ENCODE measurements at places on chromosomes 1 and 21.
A peak's percentile ranks its signal among the peaks of the same experiment; 100 is the strongest.

DNA sequence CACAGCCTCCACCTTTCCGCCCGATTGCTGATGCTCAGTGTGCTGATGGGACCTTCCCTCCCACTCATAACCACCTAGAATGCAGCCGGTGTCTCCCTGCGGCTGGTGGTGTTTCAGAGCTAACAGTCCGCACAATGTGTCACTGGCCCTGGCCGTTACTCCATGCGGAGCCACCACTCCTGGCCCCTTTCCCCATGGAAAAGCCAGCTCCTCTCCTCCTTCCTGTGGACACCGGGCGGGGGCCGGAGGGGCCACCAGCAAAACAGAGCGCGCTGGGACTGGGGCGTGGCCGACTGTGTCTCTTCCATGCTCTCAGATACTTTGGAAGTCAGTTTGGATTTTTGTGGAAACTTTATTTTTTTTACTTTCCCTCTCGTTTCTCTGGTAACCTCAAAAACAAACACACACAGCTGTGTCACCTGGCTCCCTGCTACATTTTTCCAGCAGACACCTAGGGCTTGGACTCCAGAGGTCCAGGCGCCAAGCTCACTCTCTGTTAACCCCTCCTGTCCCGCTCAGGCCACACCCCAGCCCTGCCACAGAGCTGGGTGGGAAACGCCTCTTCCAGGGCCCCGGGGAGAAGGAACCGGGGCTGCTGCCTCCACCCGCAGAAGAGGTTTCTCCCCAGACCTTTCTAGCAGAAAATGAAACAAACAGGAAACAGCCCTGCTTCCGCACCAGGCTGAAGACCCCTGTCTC is 32.5 kb upstream of the COL6A2 start:
- no peak for DNase-seq

DNA sequence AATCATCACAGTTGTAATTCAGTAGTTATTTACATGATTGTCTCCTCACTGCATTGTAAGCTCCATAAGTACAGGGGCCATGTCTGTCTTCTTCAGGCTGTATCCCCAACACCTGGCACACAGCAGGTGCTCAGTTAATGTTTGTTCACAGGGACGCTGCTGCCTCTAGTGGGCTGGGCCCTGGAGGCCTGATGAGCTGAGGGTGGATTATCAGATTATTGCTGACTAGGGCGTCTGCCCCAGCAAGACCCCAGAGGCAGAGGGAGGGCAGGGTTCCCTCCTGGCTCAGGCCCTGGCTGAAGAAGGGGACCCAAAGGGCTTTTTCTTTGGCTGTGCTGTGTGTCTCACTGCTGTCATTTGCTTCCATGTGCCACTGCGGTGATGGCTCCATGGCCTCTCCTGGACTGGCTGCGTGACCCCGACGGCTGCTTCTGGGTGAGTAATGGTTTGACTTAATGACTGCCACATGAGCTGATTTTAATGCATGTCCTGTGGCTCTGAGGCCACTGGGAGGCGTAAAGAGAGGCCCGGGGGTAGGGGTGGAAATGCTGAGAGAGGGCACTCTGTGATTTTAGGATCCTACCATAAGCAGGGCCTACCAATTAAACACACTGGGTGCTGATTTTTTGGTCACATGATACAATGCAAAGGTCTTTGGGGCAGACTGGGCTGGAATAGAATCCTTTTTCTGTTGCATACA is 20.8 kb upstream of the EPB41 start:
- DNase-seq, result no peak

- DNase-seq, result no peak
Observed at GRCh38 chr1:207837673-207838072, 73.3 kb downstream of the CD34 start.

- no peak for DNase-seq
Observed at GRCh38 chr1:19220991-19221390, 10.9 kb upstream of the UBR4 start.

GRCh38 chr1:193411215-193411614 is 224.8 kb upstream of the B3GALT2 start:
- no peak for DNase-seq

- no peak for DNase-seq
Observed at GRCh38 chr1:187226396-187226795, 397.6 kb downstream of the PLA2G4A start.

- no peak for DNase-seq
Observed at GRCh38 chr1:117612517-117613248, 6.8 kb downstream of the TENT5C start.

- DNase-seq, result no peak
Observed at GRCh38 chr1:65668368-65668767, 124.3 kb upstream of the PDE4B start.

DNA sequence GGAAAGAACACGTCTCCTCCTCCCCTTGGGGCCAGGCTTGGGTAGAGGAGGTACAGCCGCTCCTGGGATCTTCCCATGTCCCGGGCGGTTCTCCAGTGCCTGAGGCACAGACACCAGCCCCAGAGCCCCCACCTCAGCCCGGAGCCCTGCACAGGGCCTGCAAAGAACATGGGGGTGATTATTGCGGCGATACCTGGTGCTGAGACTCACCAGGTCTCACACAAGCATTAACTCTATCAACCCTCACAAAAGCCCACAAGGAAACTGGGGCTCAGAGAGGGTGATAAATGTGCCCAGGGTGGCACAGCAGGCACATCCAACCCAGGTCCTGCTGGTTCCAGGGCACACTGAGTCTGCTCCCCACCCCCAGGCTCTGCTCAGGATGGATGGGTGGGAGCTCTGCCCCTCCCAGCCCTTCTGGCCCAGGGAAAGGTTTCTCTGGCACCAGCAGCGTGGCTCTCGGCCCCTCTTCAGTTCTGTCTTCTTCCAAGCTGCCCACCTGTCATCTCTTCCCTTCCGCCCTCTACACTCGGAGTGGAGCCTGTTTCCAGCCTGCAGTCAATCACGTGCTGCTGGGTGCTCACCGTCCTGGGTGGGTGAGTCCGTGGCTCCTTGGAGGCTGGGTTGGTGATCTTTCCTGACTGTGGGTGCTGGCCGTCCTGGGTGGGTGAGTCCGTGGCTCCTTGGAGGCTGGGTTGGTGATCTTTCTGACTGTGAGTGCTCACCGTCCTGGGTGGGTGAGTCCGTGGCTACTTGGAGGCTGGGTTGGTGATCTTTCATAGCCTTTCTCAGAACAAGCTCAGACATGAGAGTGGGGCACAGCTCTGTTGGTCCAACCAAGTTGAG is 53.6 kb upstream of the AJAP1 start:
- DNase-seq, result no peak

DNA sequence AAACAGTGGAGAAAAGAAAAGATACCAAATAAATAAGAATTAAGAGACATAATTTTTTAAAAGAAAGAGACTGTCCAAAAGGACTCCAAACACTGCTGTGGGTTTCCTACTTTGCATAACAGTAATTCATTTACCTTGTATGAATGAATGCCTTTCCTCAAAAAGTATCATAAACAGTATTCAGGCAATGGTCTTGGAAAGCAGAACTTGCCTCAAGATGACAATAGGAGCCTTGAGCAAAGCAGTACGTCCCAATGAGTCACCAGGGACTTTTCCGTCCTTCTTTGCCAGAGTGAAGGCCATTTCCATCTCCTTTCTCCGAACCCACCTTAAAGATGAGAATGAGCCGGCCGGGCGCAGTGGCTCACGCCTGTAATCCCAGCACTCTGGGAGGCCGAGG is 186.4 kb downstream of the ZBTB18 start:
- no peak for DNase-seq

DNA sequence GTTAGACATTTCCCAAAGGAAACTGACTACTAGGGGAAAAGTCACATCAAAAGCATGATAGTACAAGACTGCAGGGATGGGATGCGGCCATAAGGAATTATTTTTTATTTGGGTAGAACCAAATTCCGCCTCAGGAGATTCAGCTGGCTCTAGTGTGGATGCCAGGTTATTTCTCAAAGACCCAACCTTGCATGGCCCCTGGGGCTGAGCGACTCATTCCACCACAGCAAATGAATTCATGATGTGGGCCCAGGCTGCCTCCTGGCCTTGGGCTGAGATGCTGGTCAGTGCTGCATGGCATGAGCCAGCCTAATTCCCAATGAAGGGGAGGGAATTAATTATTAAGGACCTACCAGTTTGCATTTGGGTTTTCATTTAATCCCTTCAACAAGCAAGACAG is 11.8 kb downstream of the TMEM35B start:
- no peak for DNase-seq

GRCh38 chr1:6490181-6491080 is 1.0 kb downstream of the PLEKHG5 start:
- DNase-seq, result peak; percentile 52

- DNase-seq, result no peak
Observed at GRCh38 chr1:117447661-117448060, 80.4 kb downstream of the MAN1A2 start.

GRCh38 chr1:71343686-71344416 is 263.0 kb upstream of the ZRANB2 start:
- DNase-seq, result no peak

DNA sequence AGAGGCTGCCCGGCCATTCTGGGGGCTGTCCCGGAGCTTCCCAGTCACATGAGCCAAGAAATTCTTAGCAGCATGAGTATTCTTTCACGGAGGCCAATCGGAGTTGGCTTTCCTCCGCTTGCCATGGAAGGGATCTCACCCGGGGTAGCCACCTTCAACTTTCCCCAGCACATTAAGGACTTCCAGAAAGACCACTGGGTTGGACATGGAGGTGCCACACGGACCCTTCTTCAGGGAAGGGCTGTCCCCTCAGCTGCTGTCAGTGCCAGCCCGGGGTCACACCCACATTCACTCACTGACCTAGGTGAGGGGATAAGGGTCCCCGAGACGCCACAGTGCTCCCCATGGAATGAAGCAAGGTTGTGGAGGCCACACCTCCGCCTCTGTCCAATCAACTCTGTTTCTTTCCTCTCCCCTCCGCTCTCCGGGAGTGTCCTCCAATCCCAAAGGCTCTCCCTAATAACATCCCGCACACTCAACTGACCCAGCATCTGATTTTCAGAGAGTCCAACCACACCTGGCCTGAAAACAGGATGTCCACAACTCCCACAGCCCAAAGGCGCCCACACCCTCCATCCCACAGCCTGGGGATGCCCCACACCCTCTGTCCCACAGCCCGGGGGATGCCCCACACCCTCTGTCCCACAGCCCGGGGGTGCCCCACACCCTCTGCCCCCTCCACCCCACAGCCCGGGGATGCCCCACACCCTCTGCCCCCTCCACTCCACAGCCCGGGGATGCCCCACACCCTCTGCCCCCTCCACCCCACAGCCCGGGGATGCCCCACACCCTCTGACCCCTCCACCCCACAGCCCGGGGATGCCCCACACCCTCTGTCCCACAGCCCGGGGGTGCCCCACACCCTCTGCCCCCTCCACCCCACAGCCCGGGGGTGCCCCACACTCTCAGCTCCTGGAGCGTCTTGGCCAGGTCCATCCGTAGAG is 19.4 kb downstream of the RSPH1 start:
- DNase-seq, result no peak

DNA sequence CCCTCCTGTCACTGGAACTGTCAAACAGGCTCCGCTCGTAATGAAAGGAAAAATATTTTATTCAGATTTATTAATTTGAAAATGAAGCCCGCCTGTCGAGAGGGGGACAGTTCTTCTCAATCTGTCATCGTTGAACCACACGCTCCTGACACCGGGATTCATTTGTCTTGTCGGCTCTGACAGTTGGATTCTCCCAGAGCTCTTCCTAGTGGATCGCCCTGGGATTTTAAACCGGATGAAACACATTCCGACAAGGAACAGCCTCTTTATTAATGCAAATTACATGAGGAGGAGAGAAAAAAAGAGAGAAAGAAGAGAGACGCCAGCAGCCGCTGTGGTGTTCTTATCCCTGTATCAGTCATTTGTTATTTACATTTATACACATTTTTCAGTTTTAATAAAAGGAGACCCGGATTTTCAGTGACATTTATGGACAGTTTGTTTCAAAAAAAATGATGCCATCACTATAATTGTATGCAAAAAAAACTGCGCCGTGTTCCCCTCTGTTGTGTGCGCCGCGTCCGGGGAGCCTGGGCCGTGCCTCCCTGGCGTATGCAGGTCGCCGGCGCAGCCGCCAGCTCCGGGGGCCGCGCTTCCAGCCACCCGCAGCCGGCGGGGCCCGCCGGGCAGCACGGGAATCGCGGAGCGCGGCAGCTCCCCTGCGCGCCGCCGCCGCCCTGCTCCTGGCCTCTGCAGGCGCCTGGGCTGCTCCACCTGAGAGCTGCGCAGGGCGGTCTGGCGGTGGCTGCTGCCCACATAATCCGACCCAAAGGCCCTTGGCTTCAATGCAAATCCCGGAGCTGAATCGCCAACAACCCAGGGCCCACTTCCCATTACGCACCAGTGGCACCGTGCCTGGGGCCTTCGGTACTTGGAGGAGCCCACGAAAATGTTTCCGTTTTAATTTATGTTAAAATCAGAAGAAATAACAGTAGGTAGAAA is 237.9 kb upstream of the PBX1 start:
- peak; percentile 31 for DNase-seq

DNA sequence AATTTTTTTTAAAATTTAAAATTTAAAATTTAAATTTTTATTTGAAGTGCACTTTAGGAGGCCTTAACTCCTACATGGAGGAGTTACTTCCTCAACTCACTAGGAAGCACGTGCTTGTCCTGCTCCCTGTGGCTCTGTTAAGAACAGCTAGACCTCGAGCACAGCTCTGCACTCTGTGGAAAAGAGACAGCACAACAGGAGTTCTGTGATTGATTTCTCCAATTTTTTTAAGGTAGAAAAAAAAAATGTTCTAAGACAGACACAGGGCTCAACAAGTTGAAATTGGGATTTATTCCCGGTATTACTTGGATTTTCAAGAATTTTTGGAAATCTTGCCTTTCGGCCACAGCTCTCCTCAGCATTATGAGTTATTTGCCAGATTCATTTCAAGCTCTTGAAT is 356.6 kb upstream of the LYPLAL1 start:
- DNase-seq, result no peak

- DNase-seq, result peak; percentile 3
Observed at GRCh38 chr1:32695098-32695904, 7.3 kb downstream of the SYNC start.

GRCh38 chr21:36522219-36522808 is 42.4 kb upstream of the CLDN14 start:
- DNase-seq, result no peak

- no peak for DNase-seq
Observed at GRCh38 chr21:46375560-46376230, 51.7 kb downstream of the PCNT start.

DNA sequence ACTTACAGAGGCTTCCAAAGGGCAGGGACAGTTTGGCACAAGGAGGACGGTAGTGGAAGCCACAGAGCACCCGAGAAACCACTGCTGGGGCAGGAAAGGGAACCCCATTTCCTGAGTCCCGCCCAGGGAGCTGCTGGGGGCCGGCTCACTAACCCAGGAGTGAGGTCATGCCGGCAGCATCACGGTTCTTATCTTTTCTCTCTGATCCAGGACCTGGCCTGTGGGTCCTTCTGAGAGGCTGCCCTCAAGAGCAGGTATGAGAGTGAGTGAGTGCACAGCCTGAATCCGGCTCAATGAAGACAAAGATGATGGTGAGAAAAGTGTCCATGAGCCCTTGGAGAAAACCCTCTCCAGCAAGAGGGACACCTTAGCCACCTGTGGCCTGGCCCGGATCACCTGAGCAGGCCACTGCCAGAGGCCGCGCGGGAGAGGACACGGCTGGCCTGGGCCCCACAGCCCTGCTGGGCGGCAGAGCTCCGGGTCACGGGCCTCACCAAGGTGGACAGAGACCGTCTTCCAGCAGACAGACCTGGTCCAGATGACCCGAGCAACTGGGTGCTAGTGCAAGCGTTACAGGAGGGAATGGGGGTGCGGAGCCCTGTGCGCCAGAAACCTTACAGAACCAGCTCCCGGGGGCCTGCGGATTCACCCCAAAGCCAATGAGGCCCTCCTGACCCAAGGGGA is 94.9 kb downstream of the RIPK4 start:
- DNase-seq, result no peak

GRCh38 chr1:45033356-45033755 is 21.3 kb downstream of the UROD start:
- no peak for DNase-seq

All from hypothalamus (tissue), 51 donors.